ENCODE measurements at places on chromosomes 12 and 14.
A peak's percentile ranks its signal among the peaks of the same experiment; 100 is the strongest.

DNA sequence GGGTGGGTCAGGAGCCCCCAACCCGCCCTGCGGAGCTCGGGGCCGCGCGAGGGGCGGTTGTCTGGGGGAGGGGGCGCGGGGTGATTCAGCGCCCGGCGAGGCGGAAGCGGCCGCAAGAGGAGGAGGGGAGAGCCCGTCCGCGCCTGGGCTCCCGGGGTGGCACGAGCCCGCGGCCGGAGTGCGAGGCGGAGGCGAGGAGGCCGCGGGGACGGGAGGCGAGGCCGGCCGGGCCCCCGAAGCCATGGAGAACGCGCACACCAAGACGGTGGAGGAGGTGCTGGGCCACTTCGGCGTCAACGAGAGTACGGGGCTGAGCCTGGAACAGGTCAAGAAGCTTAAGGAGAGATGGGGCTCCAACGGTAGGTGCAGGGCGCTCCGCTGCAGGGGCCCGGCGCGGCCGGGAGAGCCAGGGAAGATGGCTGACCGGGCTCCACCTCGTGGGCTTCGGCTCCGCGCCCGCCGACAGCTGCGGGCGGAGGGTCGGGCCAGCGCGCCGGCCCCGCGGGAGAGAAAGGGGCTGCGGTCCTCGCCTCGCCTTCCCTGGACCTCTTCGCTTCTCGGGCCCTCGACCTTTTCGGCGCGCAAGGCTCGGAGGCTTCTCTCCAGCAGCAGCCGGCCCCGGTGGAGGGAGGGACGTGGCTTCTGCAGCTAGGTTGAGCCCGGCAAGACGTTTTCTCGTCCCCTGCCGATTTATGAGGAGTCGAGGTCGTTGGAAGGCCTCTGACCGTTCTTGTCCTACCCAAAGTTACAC, 677 bp downstream of the ATP2A2 start:
- DNase-seq, result peak; percentile 31

GRCh38 chr12:32569259-32569658, 109.8 kb upstream of the DNM1L start:
- DNase-seq, result no peak

DNA sequence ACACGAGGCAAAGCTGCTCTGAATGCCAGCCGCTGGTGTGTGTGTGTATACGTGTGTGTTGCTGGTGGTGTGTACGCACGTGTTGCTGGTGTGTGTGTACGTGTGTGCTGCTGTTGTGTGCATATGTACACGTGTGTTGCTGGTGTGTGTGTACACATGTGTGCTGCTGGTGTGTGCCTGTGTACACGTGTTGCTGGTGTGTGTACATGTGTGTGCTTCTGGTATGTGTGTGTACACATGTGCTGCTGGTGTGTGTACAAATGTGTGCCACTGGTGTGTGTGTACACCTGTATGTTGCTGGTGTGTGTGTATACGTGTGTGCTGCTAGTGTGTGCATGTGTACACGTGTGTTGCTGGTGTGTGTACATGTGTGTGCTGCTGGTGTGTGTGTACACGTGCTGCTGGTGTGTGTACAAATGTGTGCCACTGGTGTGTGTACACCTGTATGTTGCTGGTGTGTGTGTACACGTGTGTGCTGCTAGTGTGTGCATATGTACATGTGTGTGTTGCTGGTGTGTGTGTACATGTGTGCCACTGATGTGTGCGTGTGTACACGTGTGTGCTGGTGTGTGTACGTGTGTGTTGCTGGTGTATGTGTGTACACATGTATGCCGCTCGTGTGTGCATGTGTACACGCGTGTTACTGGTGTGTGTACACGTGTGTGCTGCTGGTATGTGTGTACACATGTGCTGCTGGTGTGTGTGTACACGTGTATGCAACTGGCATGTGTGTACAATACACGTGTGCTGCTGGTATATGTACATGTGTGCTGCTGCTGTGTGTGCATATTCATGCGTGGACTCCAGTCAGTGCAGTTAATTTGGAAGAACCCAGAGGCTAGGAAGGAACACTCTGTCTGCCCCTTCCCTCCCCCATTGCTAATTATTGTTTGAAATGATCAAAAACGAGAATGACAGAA, 47.2 kb downstream of the CACNA2D4 start:
- no peak for DNase-seq

GRCh38 chr14:52063052-52063462, 5.8 kb downstream of the NID2 start:
- DNase-seq, result no peak

DNA sequence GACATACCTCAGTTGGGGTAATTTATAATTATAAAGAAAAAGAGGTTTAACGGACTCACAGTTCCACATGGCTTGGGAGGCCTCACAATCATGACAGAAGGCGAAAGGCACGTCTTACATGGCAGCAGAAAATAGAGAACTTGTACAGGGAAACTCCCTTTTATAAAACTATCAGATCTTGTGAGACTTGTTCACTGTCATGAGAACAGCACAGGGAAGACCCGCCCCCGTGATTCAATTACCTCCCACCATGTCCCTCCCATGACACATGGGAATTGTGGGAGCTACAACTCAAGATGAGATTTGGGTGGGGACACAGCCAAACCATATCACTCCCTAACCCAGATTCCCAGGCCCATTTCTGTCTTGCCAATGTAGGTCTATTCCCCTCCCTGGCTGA, 22.1 kb downstream of the MYO1H start:
- DNase-seq, result no peak

- no peak for DNase-seq
Observed at GRCh38 chr14:77660754-77661153, 44.3 kb upstream of the SPTLC2 start.

- no peak for DNase-seq
Observed at GRCh38 chr14:53599221-53599945, 357.2 kb downstream of the BMP4 start.

- no peak for DNase-seq
Observed at GRCh38 chr12:2276288-2277033, 223.7 kb downstream of the CACNA1C start.

DNA sequence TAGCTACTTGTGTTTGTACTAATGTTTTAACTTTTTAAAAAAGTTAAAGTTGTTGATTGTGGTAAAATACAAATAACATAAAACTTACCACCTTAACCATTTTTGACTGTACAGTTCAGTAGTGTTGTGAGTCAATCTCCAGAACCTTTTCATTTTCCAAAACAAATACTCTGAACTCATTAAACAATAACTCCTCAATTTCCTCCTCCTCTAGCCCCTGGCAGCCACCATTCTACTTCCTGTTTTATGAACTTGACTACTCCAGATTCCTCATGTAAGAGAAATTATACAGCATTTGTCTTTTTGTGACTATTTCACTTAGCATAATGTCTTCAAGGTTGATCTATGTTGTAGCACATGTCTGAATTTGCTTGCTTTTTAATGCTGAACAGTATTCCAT, 299.1 kb upstream of the AMIGO2 start:
- DNase-seq, result no peak

GRCh38 chr12:68785823-68786222, 22.2 kb upstream of the MDM2 start:
- no peak for DNase-seq

GRCh38 chr14:101361451-101362433, 199.6 kb upstream of the DIO3 start:
- no peak for DNase-seq

DNA sequence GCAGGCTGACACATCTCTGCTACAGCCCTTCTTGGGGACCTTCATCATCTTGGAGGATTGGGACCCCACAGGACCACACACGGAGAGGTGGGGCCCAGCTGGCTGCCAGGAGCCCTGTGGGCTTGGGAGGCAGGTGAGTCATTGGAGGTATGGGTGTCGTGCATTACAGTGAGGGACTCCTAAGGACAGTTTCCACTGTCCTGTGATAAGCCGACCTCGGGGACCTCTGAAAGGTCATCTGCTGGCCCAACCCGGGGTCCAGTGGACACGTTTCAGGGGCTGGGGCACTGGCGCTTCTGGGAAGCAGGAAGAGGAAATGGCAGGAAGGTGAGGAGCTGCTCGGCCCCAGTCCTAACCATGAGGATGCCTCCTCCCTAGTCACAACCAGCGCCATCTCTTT, 238.0 kb downstream of the BCL11B start:
- DNase-seq, result no peak

DNA sequence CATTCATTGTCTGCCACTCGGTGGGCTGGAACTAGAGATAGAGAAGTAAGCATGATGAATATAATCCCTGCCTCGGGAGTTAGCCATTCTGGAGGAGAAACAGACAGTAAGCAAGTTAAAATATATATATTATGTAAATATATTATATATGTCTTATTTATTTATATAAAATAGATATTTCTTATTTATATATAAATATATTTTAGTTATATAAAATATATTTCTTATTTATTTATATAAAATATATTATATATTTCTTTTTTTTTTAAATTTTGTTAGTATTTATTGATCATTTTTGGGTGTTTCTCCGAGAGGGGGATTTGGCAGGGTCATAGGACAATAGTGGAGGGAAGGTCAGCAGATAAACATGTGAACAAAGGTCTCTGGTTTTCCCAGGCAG, 78.1 kb upstream of the TBX5 start:
- no peak for DNase-seq

DNA sequence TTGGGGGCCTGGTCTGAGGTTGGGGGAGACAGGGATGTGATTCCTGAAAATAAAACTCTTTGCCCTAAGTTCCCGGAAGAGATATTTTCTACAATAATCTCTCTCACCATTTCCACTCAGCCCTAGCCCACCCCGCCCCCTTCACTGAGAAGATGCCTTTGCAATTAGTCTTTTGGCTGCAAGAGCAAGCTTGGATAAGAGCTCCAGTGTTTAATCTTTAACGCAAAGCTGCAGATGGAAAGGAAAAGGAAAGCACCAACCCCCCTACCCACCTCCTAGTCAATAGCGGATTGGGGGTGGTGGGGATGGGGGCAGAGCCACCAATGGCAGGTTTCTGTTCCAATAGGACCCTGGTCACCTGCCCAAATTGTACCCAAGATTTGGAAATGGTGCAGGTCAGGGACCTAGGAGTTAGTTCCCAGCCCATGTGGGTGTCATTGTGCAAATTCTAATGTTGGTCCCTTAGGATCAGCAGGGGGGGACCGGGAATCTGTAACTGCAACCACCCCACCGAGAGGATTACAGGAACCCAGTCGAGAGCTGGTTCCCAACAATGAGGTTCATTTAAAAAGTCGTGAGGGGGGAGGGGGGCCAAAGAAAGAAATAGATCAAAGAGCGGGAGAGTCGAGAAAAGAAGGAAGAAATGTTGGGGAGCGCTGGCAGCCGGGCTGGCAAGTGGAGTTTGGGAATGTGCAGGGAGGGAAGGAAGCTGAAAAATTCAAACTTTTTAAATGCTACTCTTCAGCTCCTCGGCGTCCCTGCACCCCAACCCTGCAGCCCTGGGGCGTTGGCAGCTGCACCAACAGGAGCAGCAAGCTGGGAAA, 1.6 kb downstream of the ZFP36L1 start:
- no peak for DNase-seq

DNA sequence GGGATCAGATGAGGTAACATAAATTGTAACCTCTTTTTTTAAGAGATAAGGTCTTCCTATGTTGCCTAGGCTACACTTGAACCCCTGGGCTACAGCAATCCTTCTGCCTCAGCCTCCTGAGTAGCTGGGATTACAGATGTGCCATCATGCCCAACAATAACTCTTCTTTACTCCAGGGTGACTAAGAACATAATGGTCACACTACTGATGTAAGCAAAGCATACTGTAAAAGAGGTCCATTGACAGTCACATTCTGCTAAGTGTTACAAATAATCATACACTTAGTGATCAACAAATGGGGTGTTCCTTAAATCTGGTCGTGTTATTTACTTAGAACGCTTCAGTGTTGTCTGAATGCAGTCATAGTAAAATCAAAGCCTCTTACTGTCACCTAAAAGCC, 68.9 kb downstream of the EPS8 start:
- DNase-seq, result no peak

DNA sequence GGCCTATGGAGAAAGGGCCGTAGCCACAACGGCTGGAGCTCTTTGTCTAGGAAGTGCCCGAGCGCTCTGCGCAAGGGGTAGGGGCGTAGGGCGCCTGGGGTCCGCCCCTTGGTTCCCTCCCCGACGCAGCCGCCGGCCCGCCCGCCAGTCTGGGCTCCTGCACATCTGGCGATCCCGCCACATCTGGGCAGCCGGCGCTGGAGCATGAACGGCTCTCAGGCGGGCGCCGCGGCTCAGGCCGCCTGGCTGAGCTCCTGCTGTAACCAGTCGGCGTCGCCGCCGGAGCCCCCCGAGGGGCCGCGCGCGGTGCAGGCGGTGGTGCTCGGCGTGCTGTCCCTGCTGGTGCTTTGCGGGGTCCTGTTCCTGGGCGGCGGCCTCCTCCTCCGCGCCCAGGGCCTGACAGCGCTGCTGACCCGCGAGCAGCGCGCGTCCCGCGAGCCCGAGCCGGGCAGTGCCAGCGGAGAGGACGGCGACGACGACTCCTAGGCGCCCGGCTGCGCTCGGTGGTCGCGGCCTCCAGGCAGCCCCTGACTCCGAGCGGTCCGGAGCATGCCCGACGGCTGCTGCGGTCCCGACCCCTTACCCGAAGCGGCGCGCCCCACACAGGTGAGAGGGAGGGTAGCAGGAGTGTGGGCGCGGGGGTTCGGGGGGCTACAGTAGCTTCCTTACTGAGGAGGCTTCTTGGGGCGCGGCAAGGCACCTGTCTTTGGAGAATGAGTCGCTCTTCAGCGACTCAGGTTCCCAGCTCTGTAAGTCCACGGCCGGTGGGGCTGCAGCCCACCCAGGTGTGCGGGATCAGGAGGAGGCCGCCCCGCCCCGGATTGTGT, at the start of gene SMIM41:
Gene SMIM41, plus strand, starts transcription at position 129 of the 827 bp plus-strand sequence. Its CDS starts 76 bp downstream, at position 205.
- no peak for DNase-seq

GRCh38 chr12:96399120-96399918, 920 bp downstream of the CDK17 start:
- peak; percentile 62 for DNase-seq

DNA sequence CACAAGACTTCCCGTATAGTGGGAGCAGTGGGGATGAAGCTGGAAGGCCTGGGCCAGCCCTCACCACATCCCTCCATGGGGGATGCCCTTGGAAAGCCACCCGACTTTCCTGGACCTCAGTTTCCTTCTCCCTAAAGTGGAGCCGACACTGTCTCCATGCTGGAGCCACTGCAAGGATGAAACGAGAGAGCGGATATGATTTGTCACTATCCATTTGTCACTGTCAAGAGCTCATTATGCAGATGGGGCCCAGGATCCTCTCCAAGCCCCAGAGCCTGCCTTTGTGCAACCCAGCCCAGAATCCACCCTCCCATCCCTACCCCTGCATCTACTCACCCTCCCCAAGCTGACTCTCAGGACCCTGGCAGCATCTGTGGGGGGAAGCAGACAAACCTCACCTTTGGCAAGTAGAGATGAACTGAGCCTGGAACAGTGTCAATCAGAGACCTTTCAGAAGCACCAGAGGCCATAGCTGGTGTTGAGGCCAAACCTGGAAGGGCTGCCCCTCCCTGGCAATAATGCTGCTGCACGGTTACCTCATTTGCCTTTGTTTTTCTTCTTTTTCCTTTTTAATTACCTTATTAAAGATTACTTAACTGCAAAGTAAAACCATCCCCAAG, 287.7 kb upstream of the RTL1 start:
- DNase-seq, result no peak

- DNase-seq, result no peak
Observed at GRCh38 chr14:42407153-42407552, 800.5 kb downstream of the LRFN5 start.

GRCh38 chr12:106205208-106206069, 42.4 kb downstream of the CKAP4 start:
- DNase-seq, result no peak

GRCh38 chr14:95513291-95513690, 3.2 kb downstream of the SYNE3 start:
- DNase-seq, result no peak

All from stimulated activated CD4-positive, alpha-beta T cell treated with anti-CD3 and anti-CD28 coated beads, Interleukin-12 subunit alpha, Interleukin-12 subunit beta, amount 100 ng/mL, for 4 hours (primary cell).